Right ventricle myocardium inferior (tissue), 1 donor: ENCODE measurements at places on chromosomes 1 and 21. TPM values are rescaled to one million over a fixed set of nuclear protein-coding genes. Genes with fewer than 3 reads are reported as not detected.
A peak's percentile ranks its signal among the peaks of the same experiment; 100 is the strongest.

DNA sequence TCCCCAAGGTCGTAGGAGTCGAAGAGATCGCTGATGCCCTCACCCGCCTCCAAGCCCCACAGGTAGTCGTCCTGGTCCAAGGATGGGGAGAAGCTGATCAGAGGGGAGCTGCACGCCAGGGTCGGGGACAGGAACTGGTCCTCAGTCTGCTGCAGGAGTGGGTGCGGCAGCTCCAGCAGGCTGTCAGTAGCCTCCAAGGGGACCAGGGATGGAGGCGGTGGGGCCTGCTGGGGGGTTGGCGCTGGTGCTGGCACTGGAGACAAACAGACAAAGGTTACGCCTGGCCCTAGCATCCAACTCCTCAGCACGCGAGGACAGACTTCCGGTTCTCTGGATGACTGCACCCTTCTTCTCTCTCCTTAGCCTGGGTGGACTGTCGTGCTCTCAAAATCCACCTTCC lies 21.1 kb downstream of the E2F2 start:
- no peak for DNase-seq

The E2F2 gene
- 0.76 TPM for total RNA-seq

The FCGR2B gene
- total RNA-seq, result 19.4 TPM

GRCh38 chr1:109161858-109162606 lies 48.1 kb downstream of the ELAPOR1 start:
- DNase-seq, result peak; percentile 79

The PGLYRP3 gene
- total RNA-seq, result not detected

The USH2A gene
- total RNA-seq, result 1.3 TPM

The OR2T1 gene
- not detected for total RNA-seq

The EPS8L3 gene
- total RNA-seq, result not detected

DNA sequence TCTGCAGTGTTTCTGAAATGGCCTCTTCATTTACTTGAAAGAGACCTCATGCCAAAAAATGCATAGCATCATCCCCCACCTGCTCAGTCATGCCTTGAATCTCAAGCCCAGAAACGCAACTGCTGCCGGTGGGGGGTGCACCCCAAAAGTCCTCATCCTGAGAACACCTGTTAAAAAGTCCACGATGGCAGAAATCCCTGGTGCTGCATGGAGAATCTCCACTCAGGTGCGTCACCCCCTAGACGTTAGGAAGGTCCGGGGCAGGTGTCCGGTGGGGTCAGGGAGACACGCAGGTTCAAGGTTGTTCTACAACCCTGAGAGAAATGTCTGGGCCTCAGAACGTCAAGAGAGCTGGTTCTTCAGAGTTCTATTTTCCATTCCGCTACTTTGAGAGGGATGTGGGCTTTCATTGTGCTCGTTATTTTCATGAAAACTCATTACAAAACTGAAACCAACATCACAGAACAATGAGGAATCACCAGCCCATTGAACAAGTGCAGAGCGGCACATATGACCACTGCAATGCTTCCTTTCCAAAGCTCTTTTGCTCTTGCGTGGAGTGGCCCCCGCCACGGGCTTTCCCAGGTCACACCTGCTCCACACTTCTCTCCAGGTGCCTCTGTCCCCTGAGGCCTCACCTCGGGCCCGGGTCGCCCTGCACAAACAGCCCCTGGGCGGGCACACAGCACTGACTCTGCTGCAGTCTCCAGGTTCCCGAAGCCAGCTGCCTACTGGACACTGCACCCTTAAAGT lies 201.9 kb downstream of the TOMM20 start:
- DNase-seq, result no peak

DNA sequence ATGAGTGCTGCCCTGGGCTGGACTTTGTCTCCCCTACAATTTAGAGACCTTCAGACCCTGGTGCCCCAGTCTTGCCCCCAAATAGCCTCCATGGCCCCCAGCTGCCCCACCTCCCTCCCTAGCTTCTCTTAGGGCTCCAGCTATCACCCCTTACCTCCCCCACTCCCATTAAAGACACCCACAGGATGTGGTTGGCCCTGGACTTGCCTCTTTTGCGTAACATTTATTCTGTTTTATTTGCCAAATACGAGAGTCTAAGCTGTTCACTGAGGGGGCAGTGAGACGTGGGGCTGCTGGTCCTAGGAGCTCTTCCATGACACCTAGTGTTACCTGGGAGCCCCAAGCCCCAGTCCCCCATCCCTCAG lies 4.5 kb downstream of the ZC3H12A start:
- peak; percentile 47 for DNase-seq

DNA sequence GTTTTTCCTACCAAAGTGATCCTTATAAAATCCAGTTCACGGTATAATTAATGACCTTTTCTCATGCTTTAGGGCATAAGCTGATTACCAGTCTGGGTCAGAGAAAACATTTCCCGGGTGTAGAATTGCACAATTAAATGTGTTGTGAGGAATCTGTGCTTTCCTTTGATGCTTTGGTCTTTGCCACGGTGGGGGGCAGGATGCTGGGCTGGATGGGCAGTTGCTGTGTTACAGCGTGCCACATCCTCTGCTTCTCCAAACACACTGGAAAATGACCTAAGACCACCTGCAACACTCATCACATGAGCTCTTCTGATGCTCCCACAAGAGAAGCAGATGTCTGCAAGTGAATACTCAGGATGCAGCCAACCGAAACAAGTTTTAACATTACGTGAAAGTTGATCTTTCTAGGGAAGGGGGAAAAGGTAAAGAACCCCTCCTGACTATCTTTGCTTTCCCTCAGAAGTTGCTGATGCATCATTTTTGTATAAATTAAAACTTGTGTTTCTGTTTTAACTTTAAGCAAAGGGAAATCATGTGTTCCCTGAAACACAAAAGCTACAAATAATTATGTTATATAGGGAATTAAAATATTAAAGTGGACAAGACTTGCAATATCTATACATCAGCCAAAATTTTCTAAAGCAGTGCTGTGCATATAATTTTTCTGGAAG lies 515.3 kb upstream of the NR5A2 start:
- no peak for DNase-seq

DNA sequence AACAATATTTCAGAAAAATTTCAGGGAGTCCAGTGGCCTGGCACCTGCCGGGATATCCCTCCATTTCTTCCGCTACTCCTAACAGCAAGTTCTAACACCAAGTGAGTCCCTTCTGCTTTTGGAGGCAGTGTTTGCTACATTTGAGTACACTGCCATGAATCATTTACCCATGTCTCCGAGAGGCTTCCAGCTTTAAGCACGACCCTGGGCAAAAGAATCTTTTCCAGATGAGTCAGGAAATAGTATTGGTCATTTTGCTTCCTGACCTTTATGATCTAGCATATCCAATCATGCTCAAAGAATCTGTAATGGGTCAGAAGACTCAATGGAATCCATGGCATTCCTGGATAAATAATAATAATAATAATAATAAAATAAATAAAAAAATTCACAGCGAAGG lies 60.7 kb upstream of the FMN2 start:
- no peak for DNase-seq

GRCh38 chr1:221729771-221730330 lies 12.0 kb downstream of the DUSP10 start:
- DNase-seq, result no peak
